Activated T-helper 1 cell treated with anti-CD3 and anti-CD28 coated beads, Interleukin-2, amount 50 U/mL, for 16 hours (primary cell): ENCODE measurements at places on chromosomes 6 and 20.

- no peak for DNase-seq
These were observed 36.3 kb upstream of the TFAP2C start for GRCh38 chr20:56592817-56593216.

DNA sequence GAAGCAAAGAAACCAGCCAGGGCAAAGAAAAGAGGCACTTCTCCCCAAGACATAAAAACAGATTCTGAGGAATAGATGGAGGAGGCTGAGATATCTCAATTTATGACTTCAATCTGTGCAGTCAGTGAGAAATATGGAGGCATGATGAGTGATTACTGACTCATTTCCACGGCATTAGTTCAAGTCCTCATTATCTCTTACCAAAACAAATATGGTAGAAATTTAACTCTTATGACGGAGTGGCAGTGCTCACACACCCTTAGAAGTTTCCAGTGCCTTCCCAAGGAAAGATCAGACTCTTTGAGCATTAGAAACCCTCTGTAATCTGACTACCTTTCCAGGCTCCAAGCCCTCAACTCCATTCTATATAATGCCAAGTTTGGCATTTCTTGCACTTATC, 364.1 kb downstream of the ARHGAP18 start:
- no peak for DNase-seq

DNA sequence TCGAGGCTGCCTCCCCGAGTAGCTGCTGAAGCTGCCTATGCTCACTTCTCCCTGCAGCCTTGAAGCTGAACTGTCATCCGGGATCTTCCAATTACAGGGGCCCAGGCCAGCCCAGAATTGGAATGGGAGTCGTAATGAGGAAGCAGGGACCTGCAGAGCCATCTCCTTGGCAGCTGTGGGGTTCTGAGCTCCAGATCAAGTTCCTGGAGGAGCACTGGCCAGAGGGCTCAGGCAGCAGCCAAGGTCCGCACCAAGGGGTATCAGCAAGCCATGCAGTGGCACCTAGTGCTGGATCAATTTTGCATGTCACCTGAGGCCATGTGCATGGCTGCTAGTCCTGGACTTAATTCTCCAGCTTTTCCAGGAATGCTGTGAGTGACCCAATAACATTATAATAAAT, 163.2 kb upstream of the TSHZ2 start:
- no peak for DNase-seq

- no peak for DNase-seq
These were observed 251.9 kb downstream of the UST start for GRCh38 chr6:148998704-148999103.

- DNase-seq = no peak
These were observed 38.6 kb downstream of the ATXN1 start for GRCh38 chr6:16722630-16723029.

GRCh38 chr20:30594112-30594511, 663.4 kb upstream of the DEFB115 start:
- DNase-seq = no peak

- DNase-seq = no peak
These were observed 38.2 kb downstream of the ATRN start for GRCh38 chr20:3509064-3509463.

DNA sequence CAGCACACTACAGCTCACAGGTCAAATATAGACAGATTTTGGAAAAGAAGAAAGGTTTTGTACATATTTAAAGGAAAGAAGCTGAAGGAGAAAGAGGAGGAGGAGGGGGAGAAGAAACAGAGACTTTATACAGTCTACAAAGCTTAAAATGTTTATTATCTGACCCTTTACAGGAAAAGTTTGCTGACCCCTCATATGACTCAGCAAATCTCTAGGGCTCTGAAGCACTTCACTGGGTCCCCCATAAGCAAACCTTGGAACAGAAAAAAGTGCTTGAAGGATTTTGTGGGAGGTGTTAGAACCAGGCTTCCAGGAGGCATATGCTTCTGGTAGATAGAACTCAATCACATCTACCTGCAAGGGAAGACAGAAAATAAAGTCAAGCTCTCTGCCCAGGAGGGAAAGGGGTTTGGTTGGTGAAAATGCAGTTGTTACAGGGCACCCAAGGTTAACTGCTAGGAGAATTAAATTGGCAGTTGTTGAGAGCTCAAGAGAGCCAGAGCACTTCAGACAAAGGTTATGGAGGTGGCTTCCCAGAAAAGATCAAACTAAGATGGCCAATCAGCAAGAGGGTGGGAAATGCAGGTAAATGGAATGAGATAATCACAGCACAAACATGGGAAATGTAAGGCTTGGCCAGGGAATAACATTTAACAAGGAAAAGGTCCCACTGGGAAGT, 207.4 kb upstream of the SGK1 start:
- DNase-seq = no peak

DNA sequence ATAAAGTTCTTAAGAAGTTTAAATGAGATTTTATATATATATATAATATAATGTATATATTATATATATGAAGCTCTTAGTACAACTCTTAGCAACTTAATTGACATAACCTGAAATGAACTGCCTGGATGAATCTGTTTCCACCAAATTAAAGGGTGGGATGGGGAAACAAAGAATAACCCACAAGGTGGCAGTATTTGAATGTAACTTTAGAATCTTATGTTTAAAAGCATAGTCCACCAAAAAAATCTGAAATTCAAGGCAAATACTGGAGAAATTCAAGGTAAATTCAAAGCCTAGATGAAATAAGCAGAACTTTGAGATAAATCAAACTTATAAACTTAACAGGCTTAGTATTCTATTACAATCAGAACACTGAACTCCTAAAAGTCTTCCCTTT, 4.4 kb upstream of the IBTK start:
- no peak for DNase-seq

DNA sequence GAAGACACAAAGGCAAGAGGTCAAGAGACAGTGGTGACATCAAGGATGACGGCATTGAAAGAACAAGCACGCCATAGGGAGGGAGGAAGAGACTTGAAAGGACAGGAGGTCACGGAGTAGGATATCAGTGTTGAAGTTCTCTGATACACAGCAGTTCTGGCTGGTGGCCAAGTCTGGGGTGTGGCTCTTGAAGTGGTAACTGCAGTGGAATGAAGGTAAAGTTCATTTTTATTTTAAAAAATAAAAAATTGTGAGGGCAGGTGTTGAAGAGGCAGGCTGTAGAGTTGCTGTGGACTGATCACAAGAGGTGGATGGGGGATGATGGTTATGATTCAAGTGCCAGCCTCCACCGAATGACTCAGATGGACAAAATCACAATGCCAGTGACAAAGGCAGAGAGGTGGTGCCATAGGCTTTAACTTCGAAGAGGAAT, 53.2 kb upstream of the BMP2 start:
- DNase-seq = no peak

- no peak for DNase-seq
These were observed 198.5 kb downstream of the PREX1 start for GRCh38 chr20:48629069-48629959.

GRCh38 chr6:36139991-36140710, 9.8 kb downstream of the MAPK13 start:
- DNase-seq = no peak

GRCh38 chr6:111597291-111598086, 8.2 kb downstream of the TRAF3IP2 start:
- no peak for DNase-seq

- no peak for DNase-seq
These were observed 280.4 kb downstream of the FOXC1 start for GRCh38 chr6:1890071-1890470.

- DNase-seq = no peak
These were observed 11.8 kb upstream of the TRAM2 start for GRCh38 chr6:52588710-52589091.

- DNase-seq = no peak
These were observed 39.4 kb downstream of the PPP1R3G start for GRCh38 chr6:5124526-5124925.

GRCh38 chr6:169274781-169275180, 21.1 kb upstream of the THBS2 start:
- DNase-seq = no peak

GRCh38 chr20:13420625-13421024, 199.6 kb downstream of the ISM1 start:
- DNase-seq = no peak

DNA sequence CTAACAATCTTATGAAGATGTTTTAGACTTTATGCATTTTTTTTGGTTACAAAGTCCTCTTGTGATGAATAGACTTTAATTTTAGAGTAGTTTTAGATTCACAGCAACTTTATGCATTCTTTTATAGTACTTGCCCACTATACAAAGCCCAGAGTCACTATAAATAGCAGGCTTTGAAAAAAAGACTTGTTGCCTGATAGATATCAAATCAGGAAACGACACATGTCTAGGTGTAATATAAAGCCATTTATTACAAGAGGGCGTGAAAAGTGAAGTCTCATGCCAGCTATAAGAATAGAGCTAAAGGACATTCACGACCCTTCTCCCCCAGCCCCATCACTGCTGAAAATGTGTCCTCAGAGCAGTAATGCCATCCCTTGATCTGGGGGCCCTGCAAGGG, 78.0 kb upstream of the MRPS10 start:
- no peak for DNase-seq

- no peak for DNase-seq
These were observed 50.7 kb downstream of the PPARD start for GRCh38 chr6:35392773-35393672.

DNA sequence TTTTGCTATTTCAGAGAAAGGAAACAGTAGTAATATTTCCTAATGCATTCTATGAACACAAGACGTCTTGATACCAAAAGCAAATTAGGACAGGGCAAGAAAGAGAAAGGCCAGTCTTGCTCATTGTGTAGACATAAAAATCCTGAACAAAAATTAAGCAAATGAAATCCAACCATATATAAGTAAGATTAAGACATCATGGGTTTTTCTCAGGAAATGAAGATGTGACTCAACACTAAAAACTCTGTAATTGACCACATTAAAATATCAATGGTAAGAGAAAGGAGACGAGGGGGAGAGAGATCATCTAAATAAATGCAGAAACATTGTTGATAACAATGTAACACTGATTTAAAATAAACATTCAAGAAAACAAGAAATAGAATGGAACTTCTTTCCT, 205.4 kb downstream of the SOD2 start:
- DNase-seq = no peak
